ENCODE measurements at places on chromosomes 6 and 20.

DNA sequence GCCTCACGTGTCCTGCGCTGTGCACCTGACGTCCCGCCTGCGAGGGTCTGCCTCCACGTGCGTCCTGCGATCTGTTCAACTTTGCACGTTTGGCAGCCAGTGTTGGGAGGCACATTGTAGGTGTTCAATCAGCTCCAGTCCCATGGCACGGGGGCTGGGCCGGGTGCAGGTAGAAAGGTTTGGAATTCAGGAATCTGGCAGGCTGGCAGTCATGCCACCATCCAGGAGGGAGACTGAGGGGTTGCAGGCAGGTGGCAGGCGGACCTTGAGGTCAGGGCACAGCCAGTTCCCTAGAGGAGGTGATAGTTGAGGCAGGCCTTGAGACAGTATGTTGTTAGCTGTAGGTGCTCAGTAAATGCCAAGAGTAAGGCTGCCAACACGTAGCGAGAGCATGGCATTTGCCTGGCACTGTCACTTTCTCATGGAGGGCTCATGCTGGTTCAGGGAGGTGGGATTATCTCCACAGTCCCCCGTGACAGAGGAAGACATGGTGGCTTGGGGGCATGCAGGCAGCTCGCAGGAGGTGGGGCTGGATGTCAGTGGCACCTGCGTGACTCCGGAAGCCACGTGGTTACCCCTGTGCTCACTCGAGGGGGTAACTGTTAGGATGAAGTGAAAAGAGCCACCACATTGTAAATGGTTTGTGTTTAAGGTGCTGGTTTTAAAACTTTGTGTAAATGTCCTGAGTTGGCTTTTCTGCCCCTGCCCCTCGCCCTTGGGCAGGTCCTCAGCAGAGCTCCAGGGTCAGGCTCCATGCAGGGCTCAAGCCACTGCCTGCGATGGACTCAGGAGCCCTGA is 111.8 kb upstream of the FRMD1 start:
- DNase-seq: no peak

- no peak for DNase-seq
Measured at GRCh38 chr6:158039178-158039557, 57.5 kb downstream of the SYNJ2 start.

DNA sequence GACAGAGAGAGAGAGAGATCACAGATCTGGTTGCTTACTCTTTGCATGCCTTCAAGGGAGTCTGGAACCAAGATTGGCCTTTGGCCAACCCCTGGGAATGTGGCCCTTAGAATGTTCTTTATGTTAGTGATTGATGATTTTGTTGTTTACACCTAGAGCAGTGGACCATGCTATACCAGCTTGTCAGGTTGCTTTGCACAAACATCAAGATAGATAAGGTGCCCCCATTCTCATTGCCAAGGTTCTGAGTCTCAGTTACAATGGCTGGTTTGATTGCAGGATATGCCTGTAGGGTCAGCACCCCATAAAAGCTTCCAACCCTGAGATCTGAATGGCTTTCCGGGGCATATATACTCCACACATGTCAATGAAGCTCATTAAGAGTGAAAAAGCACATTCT is 53.5 kb upstream of the SLC2A12 start:
- DNase-seq: no peak

DNA sequence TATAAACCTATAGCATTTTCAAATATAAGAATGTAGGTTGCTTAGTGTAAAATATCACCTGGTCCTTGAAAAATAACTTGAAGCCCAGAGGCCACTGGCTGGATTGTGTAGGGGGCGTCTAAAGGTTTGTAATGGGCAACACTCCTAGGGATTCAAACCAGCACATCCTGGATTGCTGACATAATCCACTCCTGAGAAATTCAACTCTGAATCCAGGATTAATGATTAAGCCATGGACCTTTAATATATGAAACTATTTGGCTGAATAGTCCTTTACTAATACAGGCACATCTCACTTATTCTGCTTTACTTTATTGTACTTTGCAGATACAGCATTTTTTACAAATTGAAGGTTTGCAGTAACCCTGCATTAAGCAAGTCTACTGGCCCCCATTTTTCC is 160.8 kb downstream of the UBE3D start:
- no peak for DNase-seq

- DNase-seq: no peak
Measured at GRCh38 chr6:150857945-150858308, 7.6 kb upstream of the MTHFD1L start.

DNA sequence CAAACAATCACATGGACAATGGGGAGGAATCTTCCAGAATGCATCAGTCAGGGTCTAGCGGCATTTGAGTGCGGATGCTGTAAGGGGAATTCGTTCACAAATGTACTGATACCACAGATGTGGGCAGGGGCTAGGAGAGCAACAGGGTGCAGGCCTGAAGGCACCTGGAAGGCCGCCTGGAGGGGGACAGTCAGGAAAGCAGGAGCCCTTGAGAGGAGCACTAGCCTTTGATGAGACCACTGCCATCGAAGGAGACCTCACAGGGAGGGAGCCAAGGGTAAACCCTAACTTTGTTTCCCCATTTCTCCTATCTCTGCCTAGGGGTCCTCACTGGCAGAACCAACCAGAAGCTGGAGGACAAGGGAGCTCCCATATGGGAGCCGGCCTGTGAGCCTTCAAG is 38.2 kb downstream of the MYB start:
- DNase-seq: no peak

DNA sequence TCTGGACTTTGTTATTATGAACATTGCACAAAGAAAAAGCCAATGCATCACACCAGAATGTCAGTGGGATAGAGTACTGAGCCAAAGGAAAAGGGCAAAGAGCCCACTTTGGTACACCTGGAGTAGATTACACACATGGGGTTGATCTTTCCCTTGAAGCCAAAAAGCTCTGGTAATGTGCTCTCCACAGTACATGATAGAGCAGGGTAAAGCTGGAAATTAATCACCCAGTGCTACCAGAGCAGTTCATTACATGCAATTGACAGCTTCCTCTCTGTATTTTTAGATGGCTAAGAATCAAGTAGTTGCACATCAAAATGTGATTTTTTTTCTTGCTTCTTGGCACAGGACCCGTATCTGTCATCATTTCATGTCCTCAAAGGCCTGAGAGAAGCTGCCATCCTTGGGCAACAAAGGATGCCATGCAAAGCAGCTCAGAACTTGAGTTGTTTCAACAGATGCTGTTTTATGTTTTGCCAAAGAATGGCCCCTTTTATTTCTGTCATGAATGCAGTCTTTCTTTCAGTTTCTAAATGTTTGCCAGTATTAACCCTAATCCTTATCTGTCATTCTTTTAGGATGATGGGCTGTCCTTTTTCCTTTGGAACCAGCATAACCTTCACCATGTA is 88.1 kb downstream of the HDGFL1 start:
- DNase-seq: no peak

- DNase-seq: no peak
Measured at GRCh38 chr6:32460528-32460927, 20.8 kb downstream of the HLA-DRA start.
